ENCODE measurements at places on chromosomes 12 and 14. TPM values are rescaled to one million over a fixed set of nuclear protein-coding genes. Genes with fewer than 3 reads are reported as not detected.

LIN7A gene
- 0.33 TPM for total RNA-seq

AMDHD1 gene
- total RNA-seq: 2.6 TPM

PRR4 gene
- total RNA-seq: 1.6 TPM

GALNT9 gene
- 4.4 TPM for total RNA-seq

TMEM117 gene
- total RNA-seq: 2.5 TPM

DHH gene
- not detected for total RNA-seq

RPGRIP1 gene
- total RNA-seq: 0.23 TPM

TTC6 gene
- total RNA-seq: 0.58 TPM

CLEC1A gene
- total RNA-seq: not detected

ENDOU gene
- not detected for total RNA-seq

AKAP5 gene
- 0.40 TPM for total RNA-seq

KRT79 gene
- total RNA-seq: 0.05 TPM

SRRM4 gene
- not detected for total RNA-seq

BAZ1A gene
- 24.8 TPM for total RNA-seq

SLC15A5 gene
- not detected for total RNA-seq

SERPINA10 gene
- total RNA-seq: 0.04 TPM

RNASE4 gene
- 8.9 TPM for total RNA-seq

HPD gene
- 1.8 TPM for total RNA-seq
